NCI-H2171 treated with DMSO at 0.1 percent for 48 hours (cell line): ENCODE measurements at places on chromosomes 3 and 15.

DNA sequence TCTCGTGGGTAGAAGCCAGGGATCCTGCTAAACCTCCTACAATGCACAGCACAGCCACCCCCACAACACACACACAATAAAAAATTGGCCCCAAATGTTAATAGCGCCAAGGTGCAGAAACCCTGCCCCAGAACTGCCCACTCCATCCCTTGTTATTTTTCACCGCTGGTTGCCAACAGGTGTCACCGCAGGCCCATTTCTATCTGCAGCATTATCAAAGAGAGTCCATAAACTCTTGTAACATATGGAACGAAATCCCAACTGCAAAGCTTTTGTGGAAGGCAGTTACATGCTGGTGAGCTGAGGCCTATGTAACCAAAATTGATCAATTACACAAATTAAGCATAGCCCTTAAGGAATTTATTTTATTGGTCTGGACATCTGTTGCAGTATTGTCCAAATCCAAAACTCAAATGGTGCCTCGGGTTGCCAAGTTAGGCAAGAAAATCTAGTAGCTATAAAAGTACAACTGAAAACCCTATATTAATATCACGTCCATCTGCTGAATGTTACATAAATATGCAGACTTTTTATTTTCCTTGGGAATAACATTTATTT lies 66.2 kb downstream of the SAMMSON start:
- DNase-seq: peak; percentile 58

DNA sequence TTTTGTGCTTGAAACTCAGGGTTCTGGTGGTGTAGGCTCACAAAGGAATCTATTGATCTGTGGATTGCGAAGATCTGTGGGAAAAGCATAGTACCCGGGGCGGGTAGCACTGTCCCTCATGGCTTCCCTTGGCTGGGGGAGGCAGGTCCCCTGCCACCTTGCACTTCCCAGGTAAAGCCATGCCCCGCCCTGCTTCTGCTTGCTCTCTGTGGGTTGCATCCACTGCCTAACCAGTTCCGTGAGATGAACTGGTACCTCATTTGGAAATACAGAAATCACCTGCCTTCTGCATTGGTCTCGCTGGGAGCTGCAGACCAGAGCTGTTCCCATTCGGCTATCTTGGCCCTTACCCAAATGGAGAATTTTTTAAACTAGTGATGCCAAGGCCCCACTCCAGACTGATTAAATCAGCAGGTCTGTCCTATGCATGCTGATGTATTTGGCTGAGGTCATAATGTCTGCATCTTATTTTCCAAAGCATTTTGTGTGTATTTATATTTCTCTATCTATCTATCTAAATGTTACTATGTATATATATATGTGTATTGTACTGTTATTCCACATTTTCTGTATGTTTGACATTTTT lies 65.5 kb upstream of the SLC7A14 start:
- no peak for DNase-seq

DNA sequence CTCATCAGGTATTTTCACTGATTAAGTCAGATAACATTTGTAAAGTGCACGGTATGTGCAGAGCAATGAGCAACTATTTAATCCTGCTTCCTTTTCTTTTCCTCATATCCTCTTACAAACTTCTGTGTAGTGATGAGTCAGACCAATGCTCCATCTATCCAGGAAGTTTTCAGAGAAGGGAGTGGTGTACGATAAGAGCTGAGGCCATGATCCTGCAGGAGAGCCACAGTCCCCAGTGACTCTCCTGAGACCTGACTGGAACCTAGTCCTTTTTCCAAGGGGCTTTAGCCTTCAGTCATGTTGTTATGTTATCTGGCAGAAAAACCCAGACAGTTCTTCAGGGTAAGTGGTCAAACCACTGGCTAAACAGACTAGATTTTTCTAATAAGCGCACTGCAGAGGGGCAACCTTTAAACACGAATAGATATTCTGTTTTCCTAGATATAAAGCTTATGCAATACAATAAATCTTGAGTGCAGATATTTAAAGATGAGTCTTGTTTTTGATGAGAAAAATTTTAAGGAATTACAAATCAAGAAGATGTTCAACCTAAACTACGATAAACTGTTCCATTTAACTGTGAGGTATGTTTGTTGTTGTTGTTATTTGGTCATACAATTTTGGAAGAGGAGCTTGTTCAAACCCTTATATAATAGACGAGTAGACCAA lies 110.5 kb upstream of the RAP2B start:
- DNase-seq: no peak

DNA sequence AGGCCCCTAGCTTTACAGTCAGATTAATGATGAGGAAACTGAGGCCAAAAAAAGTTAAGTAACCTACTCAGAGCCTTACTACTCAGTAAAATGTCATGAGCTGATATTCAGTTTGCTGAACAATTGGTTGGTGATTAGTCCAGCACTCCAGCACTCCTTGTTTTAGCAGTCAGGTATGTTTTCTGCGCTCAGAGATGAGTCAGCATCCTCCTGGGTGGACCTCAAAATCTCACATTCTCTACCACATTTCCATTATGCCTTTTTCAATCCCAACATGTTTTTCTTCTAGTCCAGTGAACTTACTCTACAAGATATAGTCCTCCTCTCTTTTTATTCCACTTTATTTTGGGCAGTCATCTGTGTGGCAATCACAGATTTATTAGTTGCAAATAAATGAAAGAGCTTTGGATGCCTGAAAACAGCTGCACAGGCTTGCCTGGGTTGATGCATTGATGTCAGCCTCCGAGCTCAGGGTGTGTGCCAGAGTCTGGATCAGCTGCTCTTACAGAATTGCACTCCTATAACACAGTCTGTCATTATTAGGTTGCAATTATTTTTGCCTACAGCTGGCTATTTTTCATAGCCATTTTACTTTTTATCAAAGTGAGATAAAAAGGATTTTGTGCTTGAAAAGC lies 133.2 kb downstream of the ARPP21 start:
- DNase-seq: peak; percentile 40

GRCh38 chr3:149586871-149587270 lies 71.0 kb downstream of the WWTR1 start:
- DNase-seq: no peak
